ENCODE measurements at places on chromosomes 16 and 17.

DNA sequence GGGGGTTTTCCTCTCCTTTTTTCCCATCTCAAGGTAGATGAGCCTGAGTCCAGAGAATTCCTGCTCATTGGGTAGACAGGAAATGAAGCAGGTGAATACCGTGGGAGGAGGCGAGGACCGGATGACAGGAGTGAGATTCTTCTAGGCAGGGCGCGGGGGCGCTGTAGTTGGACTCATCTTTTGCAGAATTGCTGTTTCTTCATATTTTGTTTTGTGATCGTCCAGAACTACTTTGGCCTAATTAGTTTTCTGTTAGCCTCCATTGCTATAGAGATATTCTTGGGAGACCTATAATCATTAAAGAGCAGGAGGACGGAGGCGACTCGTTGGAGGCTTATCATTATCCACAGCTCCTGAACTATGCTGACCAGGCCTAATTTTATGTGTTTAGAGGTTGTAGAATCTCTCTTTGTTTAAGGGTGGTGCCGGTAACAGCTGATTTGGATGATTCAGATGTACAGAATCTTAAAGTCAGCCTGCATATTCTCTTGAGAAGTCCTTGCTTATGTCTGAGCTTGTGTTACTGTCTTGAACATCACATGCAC is 650 bp downstream of the ATP6V0A1 start:
- DNase-seq: no peak

DNA sequence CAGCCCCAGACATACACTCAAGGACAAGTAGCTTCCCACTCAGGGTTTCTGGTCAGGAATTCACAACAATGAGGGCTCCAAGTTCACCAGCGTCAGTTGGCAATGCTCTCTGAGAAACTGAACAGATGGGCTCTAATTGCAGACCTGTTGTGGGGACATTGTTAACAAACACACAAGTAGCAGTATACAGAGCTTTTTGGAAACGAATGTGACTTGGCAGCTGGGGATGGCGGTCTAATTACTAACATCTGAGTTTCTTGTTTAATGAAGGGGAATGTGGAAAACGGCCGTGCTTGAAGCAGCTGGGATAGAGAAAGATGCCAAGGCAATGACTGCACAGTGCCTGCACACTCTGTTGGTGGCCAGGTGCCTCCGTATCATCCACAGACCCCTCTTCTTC is 316.1 kb upstream of the IRX3 start:
- no peak for DNase-seq

GRCh38 chr17:68004201-68004600 is 7.9 kb upstream of the C17orf58 start:
- DNase-seq: no peak

GRCh38 chr16:54165912-54166865 is 120.4 kb downstream of the IRX3 start:
- no peak for DNase-seq

DNA sequence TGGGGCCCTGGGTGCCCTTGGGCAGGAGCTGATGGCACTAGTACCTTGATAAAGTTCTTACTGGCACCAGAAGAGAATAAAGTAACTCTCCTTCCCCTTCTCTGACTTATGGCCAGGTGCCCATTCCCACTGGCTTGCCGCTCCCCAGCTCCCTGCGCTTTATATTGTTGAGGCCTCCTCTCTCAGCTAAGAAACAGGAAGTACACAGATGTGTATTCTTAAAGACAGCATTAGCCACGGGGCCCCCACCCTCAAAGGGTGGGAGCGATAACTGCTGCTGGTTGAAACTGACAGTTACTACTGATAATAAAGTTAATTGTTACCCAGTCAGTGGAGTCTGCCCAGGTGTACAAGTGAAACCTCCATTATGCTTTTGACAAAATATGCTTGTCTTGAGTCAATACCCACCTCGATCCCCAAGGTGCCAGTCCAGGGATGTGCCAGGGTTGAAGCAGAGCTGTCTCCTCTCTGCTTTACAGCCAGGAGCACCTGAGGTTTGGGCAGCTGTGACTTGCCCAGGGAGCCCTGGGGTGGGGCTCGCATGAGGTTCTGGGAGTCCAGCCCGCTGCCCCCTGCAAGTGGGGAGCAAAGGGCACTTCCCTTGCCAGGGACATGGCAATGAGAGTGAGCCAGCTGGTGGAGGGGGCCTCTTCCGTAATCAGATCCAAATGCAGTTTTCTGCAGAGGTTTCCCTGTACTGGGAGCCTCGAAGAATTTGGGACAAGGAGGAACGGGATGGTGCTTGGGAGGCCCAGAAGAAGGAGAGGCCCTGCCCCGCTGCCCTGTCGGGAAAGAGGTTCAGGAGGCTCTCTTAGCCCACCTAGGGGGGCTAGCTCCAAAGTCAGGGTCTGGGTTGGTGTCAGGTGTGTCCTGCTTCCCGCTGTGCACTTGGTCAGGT is 5.4 kb upstream of the CLDN9 start:
- DNase-seq: no peak

DNA sequence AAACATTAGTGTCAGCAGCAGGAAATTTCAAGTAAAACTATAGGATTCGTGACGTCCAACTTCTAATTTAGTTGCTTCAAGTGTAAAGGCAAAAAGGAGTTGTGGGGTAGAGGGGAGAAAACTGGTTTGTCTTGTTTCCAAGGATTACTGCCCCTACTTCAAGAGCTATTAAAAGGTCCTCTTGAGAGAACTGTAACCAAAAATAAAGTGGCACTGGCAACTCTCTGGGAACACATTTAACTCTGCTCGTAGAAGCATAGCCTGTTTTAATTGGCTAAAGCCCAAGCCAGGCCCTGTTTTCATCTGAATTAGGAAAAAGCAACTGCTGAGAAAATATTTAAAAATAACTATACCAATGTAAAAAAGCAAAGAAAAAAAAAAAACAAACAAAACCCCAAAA is 51.8 kb upstream of the AKAP1 start:
- peak; percentile 50 for DNase-seq

DNA sequence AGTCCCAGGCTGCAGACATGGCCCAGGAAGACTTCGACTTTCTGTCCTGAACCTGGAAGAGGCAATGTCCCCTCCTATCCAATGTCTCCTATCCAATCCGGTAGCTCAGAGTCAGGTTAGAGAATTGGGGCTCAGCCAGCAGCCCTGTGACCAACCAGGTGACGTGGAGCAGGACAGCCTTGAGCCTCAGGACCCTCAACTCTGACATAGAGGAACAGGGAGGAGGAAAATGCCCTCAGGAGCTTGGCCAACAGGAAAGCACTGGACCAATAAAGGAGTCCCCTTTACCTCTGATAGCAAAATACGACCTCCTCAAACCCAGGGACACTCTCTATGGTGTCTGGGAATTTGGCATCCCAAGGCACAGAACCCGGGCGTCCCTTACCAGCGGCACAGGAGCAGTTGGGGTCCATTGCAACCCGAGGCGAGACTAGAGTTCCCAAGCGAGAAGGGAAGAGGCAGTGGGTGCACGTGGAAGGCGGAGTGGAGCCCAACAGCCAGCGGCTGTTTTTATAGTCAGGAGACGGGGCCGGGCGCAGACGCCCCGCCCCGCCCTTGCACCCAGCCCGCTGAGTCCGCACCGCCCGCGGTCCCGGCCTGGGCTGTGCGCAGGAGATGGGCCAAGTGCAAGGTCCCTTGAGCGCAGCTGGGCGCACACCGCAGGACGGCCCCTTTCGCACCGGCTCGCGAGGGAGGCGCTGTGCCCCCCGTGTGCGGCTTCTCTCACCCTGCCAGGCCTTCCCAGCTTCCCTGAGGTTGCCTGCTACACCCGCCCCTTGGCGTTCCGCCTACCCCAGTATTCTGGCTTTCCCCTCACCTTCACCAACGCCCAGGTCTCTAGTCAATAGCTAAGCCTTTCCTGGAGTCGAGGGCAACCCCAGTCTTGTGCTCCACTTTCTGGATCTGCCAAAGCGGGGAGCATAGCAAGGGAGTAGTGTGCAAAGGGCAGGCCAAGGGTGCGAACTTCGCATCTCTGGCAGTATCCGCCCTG is at the start of gene MT1G:
TSS of gene MT1G (minus strand) at position 485 of the 991 bp plus-strand sequence. CDS start at position 413, 72 bp downstream.
- no peak for DNase-seq

DNA sequence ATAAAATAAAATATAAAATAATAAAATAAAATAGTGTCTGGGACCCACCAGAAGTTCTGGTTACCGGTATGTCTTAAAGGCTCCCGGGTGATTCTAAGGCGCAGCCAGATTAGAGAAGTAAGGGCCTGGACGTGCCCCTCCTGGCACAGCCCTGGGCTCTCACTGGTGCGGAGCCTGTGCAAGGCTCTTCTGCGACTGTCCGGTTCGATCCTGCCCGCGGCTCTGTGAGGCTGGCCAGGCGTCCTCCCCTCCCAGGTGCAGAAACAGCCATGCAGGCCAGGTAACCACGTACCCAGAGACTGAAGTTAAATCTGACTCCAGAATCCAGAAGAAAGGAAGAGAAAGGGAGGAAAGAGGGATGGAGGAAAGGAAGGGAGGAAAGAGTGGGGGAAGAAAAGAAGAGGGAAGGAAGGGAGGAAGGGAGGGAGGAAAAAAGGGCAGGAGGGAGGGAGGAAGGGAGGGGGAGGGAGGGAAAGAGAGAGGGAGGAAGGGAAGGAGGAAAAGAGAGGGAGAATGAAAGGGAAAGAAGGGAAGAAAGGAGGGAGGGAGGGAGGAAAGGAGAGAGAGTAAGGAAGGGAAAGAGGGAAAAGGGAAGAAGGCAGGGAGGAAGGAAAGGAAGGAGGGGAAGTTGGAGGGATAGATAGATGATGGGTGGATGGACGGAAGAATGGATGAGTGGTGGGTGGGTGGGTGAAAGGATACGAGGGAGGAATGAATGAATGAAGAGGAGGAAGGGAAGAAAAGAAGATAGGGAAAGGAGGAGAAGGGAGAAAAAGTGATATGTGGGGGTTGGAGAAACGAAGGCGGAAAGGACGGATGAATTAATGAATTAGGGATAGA is 42.3 kb downstream of the C16orf82 start:
- no peak for DNase-seq

DNA sequence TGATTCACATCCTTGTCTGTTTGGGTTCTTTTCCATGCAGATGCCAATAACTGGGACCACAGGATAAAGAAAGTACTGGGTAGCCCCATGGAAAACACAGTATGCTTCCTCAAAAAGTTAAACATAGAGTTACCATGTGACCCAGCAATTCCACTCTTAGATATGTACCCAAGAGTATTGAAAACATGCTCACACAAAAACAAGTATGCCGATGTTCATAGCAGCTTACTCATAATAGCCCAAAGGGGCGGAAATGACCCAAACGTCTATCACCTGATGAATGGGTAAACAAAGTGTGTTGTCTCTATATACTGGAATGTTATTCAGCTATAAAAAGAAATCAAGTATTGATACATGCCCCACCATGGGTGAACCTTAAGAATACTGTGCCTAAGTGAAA is 55.4 kb downstream of the CYB5B start:
- no peak for DNase-seq

DNA sequence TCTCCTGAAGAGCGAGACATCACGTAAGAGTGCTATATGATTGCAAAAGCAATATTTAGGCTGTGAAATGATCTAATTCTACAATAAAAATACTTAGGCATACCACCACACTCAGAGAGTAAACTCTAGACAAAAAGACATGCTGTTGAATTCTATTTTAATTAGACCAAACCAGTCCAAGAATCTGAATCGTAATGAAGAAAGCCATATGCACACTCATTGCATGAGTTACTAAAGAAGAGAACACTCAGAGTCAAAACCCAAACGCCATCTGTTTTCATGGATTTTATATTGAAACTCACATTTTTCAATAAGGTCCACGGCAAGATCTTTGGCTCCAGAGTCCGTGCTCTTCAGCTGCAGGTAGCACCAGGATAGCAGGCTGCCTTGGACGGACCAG is 65.2 kb downstream of the ZZEF1 start:
- no peak for DNase-seq

DNA sequence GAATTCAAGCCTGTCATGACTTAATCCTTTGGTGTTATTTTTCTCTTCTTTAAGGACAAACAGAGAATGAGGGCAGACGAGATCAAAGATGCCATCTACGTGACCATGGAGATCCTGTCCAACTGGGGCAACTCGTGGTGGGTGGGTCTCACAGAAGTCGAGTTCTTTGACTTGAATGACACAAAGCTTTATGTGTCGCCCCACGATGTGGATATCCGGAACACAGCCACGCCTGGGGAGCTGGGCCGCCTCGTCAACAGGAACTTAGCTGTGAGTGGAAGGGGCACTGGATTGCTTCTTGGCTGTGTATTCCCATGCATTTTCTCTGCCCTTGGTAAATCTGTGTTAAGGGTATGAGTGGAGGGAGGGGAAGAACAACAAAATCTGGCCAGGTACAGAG is 158.7 kb downstream of the KATNIP start:
- no peak for DNase-seq

- DNase-seq: peak; percentile 26
These were observed 700 bp downstream of the MFAP4 start for GRCh38 chr17:19386051-19386929.

DNA sequence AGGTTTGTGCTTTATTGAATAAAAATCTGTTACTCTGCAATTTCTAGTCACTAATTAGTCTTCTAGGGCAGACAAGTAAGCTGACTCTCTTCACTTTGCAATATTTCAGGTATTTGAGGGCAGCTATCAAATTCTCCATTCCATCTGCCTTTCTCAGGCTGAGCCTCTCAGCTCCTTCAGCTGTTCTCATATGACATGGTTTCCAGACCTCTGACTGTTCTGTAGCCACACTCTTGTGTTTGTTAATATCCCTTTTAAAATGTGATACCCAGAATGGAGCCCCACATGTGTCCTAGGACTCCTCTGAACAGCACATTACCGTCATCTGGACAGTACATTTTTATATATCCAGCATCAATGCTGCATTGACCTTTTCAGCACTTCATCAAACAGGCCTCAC is 46.1 kb upstream of the MTMR4 start:
- DNase-seq: no peak

GRCh38 chr17:49343273-49343672 is 18.8 kb downstream of the ZNF652 start:
- DNase-seq: no peak

GRCh38 chr17:7404737-7405349 is 946 bp upstream of the TMEM256 start:
- no peak for DNase-seq

GRCh38 chr16:81532491-81533174 is 88.0 kb downstream of the CMIP start:
- DNase-seq: no peak

GRCh38 chr17:18015593-18015992 is 23.4 kb downstream of the ATPAF2 start:
- DNase-seq: no peak

Data from NCI-H1436 treated with DMSO at 0.1 percent for 48 hours (cell line).